ENCODE measurements at places on chromosomes 4 and X.

DNA sequence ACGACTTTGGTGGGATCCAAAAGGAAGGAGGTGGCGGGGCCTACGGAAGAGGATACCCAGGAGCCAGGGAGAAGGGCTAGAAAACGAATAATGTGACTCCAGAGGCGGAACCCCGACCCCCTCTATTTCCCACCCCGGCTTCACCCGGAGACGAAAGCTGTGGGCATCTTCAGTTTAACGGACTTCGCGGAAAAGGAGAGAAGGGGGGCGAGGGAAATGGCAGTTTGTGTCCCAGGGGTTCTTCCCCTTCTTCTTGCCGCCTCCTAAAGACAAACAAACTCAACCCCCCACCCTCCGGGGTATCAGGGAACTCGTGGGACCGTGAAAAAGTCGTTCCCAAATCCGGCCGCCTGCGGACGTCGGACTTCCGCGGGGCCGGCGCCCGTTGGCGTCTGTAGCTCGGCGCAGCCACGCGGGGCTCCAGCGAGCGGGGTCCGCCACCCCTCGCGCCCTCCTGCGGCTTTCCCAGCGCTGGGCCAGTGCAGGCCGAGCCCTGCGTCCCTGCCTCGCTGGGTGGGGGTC lies 3.6 kb upstream of the LEF1 start:
- DNase-seq: peak; percentile 74

DNA sequence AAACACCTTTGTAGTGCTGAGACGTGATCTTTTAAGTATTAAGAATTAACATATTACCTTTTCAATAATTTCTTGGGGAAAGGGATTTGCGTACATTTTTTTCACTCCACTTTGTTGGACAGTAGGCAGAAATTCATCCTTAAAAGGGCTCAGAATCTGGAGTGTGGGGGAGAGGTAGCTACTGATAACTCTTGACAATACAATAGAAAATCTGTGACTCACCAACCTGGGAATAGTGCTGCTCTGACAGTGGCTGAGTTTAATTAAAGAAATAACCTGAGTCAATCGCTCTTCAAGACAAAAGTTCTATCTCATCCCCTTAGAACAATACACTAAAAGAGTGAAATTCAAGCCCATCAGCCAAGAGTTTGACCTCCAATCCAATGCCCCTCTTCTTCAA lies 60.2 kb downstream of the SLC9A7 start:
- DNase-seq: no peak

- DNase-seq: no peak
These were observed 330.1 kb downstream of the BMPR1B start for GRCh38 chr4:95087657-95088455.

- no peak for DNase-seq
These were observed 810.7 kb upstream of the AMOT start for GRCh38 chrX:113651306-113651705.

GRCh38 chrX:53186351-53186750 lies 38.7 kb downstream of the KDM5C start:
- DNase-seq: no peak

- DNase-seq: no peak
These were observed 124.3 kb downstream of the ANTXR2 start for GRCh38 chr4:79948739-79949138.

- DNase-seq: no peak
These were observed 32.3 kb downstream of the SH3RF1 start for GRCh38 chr4:169238445-169238844.

GRCh38 chrX:47831788-47832187 lies 4.9 kb upstream of the ZNF81 start:
- DNase-seq: peak; percentile 68

GRCh38 chr4:173337463-173337862 lies 3.3 kb upstream of the HMGB2 start:
- no peak for DNase-seq

DNA sequence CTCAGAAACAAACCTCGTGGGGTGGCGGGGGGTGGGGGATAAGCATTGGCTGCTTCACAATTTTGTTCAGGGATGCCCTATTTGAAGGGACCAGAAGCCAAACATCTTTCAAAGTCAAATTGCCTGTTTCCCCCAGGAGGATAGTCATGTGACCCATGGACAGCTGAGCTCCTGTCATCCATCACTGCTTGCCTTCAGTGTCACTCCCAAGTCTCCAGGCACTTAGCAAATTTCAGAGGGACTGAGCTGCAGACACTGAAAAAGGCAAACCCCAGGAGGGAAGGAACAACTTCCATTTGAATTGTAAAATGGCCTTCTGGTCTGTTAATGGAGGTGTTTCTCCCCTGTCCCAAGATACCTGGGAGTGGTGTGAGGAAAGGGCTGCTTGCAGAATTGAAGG lies 73.4 kb downstream of the FRMPD3 start:
- no peak for DNase-seq

- DNase-seq: no peak
These were observed 21.9 kb downstream of the ERCC6L start for GRCh38 chrX:72216973-72217372.

DNA sequence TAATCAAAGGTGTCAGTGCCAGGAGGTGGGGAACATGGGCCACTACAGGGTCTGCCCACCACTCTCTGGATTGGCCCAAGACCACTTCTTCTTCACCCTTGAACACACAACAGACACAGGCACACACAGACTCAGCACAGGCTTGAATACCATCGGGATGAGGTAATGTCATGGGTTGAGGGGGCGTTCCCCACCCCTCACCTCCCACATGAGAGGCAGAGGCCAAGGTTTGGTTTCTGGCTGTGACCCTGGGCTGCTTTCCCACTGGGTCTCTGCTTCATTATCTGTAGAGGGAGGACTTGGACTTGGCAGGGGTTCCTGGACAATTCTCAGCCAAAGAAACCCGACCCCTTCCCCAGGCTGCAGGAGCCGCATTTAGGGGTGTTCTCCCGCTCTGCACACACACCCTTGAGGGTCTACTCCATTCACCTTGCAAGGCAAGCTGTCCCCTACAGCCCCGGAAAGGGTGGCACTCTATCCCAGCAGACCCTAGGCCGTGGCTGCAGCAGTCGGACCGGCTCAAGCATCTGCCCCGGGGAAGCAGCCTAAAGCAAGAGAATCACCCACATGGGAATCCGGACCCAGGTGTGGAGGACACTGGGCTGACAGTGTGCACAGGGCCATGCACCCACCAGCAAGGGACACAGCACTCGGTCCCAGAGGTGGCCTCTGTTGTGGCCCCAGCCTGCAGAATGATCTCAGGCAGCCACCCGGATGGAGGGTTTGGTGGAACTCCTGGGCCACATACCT lies 62.4 kb downstream of the TRMT44 start:
- no peak for DNase-seq

- DNase-seq: no peak
These were observed 322.9 kb downstream of the BCOR start for GRCh38 chrX:39774774-39775328.

- no peak for DNase-seq
These were observed 67.1 kb downstream of the DTHD1 start for GRCh38 chr4:36348403-36348938.

DNA sequence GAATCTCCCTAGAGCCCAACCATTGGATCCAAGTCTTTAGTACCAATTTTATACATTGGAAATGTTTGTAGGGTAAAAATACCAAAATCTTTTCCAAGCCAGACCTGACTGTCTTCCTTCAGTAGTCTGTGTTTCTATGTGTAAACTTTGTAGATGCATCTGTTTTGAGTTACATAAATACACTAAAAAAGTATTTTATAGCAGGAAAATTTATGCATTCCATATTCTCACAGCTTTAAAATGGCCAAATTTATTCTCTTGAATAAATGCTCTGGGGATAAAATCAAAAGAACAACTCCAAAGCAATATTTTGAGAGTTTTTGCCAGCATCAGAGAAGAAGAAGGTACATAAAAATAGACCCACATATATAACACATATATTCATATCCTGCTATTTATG lies 377.4 kb downstream of the PPP3CA start:
- DNase-seq: no peak

All from D341Med (cell line).